Stimulated activated CD4-positive, alpha-beta T cell treated with anti-CD3 and anti-CD28 coated beads, Interleukin-4, amount 100 ng/mL, for 48 hours (primary cell): ENCODE measurements at places on chromosomes 16 and 17.

GRCh38 chr17:63478814-63479494, 2.1 kb downstream of the ACE start:
- peak; percentile 74 for DNase-seq

DNA sequence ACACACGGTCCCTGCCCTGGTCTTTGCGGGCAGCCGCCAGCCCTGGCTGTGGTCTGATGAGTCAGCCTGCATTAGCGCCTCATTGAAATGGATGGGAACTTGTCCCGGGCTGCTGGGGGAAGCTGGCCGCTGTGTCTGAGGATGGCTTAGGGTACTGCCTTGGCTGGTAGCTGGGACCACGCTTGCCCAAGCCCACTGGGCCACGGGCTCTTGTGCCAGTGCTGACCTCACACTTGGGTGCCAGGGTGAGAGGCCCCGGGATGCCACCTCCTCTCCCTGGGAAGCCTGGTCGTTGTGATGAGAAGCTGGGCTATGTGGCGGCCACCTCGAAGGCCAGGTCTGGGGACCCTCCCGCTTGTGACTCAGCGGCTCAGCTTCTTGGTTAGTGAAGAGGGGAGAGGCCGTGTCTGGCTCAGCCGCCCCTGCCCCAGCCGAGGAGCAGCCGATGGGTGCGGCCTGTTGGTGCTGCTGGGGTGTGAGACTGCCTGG, 10.7 kb downstream of the CACNA1H start:
- no peak for DNase-seq

GRCh38 chr16:53043986-53044601, 8.6 kb downstream of the CHD9NB start:
- DNase-seq = no peak

- no peak for DNase-seq
Observed at GRCh38 chr16:78154729-78155461, 55.4 kb downstream of the WWOX start.

GRCh38 chr17:48181653-48182052, 74.1 kb downstream of the SNX11 start:
- no peak for DNase-seq

- DNase-seq = no peak
Observed at GRCh38 chr17:48335858-48336500, 94.0 kb downstream of the SKAP1 start.

GRCh38 chr17:31111183-31111582, 16.4 kb downstream of the NF1 start:
- no peak for DNase-seq

GRCh38 chr17:58341861-58342475, 10.0 kb downstream of the SUPT4H1 start:
- DNase-seq = no peak

- DNase-seq = no peak
Observed at GRCh38 chr17:59406808-59407381, 75.4 kb downstream of the YPEL2 start.

- no peak for DNase-seq
Observed at GRCh38 chr17:61463316-61464129, 11.3 kb downstream of the TBX4 start.

DNA sequence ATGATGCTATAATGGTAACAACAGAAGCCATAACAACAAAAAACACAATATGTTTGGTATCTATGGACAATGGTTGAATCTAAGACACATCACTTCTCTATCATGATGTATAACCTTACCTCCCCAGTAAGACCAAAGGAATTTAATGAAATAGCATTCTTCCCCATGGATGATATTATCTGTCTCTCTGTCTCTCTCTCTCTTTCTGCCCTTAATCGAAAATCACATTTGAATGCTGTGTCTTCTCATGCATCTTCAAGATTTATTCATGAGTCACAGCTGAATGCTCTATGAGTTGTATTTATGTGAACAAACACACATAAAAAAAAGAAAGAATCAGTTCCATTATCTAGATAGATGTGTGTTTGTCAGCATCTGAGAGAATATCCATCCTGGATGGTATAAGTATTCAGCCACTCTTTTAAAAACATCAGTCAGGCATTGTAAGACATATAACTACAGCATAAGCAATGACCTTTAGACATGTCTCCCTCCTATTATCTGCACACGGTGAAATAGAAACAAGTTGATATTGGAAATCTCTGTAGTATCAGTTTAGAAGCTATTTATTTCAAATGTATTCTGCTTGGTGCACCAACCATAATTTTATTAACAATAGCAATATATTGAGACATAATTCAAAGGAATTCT, 433.3 kb downstream of the TOX3 start:
- no peak for DNase-seq

DNA sequence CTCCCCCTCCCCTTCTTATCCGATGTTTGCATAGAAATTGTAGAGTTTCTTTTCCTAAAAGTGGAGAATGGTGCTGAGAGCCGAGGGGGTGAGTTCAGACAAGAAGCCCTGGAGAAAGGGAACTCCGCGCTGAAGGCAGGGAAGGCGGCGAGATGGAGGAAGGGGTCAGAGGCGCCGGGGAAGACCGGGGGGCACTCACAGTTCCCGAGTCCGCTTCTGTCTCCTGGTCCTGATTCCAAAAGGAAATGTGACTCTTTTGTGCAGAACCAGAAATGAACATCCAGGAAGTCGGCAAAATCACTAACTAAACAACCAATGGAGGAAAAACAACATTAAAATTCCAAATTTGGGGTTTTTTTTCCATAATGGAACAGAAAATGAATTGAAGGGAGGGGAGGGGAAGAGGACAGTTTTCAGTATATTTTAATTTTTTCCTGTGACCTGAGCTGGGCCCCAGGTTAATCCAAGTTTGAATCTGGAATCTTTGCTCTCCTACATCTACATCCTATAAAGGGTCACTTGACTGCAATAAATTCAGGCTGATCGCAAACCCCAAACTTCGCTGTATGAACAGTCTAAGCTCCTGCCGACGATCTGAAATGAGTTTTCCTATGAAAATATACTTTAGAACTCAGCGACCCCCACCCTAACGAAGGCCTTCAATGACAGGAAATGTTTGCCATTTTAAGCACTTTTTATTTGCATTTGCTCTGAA, 252.3 kb downstream of the C16orf95 start:
- no peak for DNase-seq

DNA sequence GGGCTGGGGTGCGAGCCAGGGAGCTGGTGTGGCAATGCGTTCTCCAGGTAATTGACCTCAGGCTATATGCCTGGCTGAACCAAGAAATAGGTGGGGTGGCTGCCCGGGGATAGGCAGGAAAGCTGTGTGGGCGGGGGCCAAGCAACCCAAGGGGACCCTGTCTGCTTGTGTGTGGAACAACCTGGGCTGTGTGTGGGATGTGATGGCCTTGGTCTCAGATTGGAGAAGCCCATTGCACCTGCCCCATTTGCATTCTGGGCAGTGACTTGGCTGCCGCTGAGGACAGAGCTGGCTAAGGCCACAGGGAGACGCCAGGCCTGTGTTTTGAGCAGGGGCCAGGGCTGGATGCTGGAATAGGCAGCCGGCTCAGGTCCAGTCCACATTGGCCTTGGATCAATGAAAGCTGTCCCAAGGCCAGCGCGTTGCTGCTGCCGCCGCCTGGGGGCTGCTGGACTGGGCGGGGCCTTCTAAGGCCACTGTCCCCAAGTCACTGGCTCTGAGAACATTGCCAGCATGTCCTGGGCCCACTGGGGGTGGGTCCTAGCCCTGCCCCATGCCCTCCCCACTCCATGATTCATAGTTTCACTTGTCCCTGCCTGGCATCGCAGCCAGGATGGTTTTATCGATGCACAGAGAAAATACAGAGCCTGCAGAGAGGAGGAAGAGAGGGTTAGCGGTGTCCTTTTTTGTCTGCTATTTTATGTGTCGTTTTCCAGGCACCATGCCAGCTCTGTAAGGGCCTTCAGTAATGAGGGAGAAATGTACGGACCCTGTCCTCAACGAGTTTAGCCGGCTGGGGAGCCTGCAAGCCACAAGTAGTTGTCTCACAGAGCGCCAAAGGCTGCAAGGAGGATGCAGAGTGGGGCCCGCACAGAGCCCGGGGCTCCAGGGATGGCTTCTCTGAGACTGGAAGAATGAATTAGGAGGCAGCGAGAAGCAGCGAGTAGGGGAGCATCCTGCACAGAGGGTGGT, 43.9 kb downstream of the NKD1 start:
- no peak for DNase-seq

- DNase-seq = no peak
Observed at GRCh38 chr17:3003296-3004149, 59.9 kb downstream of the OR1D5 start.

DNA sequence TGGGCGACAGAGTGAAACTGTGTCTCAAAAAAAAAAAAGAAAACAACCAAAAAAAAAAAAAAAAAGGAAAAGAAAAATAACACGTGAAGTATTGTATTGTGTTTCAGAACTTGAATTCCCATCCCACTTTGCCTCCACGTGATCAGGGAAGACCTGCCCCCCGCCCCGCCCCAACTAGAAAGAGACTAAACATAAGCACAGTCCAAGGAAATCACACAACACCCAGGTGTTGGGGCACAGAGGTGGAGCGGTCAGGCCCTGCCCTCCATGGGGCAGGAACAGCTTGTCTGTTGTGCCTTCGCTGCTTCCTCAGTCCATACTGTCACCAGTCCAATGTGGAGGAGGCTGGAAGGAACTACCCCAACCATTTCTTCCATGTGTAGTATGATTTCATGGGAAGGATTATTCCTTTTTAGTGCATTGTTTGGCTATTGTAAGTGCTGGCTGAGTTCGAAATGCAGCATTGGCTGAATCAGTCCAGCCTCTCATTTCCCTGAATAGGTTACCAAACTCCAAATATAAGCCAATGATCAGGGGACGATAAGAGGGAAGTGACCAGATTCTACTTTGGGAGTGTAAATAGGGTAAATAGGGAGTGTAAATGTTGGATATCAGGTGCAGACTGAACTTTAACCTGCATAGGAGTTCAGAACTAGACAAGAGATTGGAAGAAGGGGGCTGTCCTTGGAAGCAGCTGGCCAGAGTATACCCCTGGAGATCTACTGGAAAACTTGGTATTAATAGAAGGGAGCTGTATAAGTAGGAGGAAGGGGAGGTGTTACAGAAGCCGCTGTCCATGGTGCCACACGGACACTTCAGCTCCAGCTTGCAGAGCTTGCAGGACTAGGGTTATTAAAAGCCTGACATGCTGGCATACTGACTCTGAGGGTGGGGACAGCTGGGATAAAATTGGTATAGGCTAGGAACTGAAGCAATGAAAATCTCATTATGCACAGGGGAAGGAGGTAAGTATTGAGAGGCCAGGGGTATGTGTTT, 50.7 kb downstream of the TANGO6 start:
- DNase-seq = no peak

- no peak for DNase-seq
Observed at GRCh38 chr17:30532871-30533270, 55.7 kb downstream of the GOSR1 start.

DNA sequence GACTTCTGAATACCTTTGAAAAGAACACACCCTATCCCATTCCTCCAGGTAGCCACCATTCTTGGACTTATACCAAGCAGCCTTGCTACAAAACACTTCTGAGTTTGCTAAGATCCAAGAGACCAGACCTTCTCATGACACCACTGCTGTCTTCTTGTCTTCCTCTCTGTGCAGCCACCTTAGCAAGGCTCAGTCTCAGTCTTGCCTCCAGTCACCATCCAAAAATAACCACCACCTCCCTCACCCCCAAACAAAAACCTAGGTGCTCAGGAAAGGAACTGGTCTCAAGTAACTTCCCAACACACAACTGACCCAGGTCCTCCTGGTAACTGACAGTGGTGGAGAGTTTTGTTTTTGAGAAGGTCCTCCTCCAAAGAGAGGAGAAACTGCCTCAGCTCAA, 90.9 kb upstream of the CORO6 start:
- no peak for DNase-seq

GRCh38 chr16:4664538-4665418, 28.6 kb upstream of the NUDT16L1 start:
- peak; percentile 29 for DNase-seq

GRCh38 chr16:30951750-30952149, 2.9 kb downstream of the ORAI3 start:
- DNase-seq = no peak

DNA sequence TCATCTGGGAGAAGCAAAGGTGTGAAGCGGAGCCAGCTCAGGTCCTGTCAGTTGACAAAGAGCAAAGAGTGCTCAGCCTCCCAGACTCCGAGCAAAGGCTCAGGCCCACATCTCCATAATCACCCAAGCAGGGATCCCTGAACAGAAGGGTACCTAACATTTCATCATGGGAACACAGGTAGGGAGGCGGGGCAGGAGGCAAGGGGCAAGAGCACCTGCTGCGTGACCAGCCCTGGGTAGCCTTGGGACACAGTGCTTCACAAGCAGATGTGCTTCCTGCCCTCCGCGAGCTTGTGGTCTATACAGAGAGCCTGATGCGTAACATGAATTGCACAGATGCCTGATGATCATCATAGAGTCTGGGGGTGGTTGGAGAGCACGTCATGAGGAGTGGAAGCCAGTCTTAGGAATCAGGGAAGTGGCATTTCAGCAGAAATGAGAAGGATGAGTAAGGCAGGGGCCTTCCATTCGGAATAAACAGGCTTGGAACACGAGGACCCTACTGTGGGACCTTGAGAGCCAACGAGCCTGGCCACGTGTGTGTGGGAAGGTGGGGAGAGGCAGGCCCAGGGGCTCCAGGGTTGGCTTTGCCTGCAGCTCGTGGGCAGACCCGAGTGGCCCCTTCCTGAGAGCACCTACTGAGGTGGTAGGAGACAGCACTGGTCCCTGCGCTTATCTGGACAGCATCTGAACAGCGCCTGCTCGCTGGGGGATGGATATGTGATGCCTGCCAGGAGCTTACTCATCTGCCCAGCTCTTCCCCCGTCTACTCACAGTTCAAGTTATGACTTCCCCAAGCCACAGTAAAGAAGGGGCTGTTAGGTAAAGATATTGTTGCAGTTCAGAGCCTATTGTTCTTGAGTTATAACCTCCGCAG, 125.8 kb downstream of the CCDC182 start:
- DNase-seq = no peak

DNA sequence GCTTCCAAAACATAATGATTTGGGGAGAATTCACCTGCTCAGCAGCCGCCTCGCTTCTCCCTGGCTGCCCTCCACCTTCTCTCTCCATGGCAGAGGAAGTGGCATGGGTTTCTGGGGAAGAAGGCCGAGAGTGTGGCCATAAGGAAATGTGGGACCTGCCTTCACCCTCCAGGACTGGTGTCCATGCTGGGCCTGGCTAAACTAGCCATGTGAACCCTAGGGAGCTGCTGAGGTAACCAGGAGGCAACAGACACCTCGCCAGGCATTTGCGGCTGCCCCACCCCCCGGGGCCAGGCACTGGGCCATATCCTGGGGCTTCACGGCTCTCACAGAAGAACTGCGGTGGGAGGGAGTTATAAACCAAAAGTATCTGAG, 9.9 kb upstream of the CMTM4 start:
- no peak for DNase-seq

DNA sequence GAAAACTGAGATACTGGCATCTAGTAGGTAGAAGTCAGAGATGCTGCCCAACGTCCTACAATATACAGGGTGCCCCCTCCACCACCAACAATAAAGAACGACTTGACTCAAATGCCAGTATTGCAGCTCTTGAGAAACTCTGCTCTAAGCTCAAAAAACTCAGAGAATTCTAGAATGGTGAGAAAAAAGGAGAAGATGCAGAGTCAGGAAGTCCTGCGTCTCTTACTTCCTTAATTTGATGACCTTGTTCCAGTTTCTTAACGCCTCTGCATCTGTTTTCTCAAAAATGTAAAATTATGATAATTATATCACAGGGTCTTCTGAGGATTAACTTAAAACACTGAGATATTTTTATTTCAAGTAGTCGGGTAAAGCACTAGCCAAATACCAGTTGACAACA, 1.7 kb upstream of the HSBP1 start:
- no peak for DNase-seq
